ENCODE measurements at places on chromosomes 11 and 22.

GRCh38 chr11:107041088-107041444 is 22.8 kb upstream of the GUCY1A2 start:
- no peak for DNase-seq

DNA sequence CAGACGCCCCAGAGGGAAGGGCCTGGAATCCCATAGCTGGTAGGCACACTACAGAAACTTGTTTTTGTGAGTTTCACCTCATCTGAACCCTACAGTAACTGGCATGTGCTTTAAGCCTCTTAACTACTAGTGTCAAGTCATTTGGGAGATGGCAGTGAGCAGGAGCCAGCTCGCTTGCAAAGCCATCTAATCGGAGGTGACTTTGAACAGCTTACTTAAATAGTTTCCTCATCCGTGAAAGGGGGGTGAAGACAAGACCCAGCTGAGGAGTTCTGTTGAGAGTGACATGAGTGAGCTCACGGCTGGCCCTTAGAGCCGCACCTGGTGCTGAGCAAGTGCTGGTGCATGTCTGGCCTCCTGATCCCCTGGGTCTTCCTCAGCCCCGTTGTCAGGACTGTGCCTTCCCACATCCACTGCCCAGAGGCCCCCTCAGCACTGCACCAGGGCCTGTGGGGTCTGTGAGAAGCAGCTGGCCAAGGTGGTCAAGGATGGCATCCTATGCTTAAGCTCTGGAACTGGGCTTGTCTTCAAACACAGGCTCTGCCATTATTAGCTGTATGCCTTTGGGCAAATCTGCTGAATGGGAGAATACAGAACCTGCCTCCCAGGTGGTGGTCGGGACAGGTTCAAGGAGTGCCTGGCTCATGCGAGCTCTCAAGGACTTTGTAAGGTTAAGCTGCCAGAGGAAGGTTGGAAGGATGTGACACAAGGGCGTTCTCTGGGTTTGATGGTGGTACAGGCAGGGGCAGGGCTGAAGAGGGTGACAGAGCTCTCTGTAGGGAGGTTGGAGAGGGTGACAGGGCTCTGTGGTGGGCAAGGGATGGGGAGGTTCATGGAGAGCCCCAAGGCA is 27.3 kb downstream of the INCENP start:
- no peak for DNase-seq

DNA sequence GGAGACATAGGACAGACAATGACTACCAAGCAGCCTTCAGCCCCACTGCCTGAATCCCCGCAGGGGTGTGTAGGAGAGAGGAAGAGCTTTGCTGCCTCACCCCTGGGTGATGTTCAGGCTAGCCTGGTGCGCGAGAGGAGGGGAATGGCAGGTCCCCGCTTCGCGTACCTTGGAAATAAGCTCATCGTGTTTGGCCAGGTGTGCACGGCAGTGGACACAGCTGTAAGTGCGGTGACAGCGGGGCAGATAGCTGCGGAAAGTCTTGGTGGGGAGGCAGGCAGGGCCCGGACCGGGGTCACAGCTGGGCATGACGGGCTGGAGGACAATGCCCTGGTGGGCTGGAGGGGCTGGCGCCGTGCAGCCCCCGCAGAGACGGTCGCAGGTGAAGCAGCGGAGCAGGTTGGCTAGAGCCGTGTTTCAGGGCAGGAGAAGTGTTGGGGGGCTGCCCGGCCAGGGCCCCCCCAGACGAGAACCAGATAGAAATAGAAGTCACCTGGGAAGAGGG is 2.9 kb downstream of the YPEL4 start:
- DNase-seq, result no peak

- peak; percentile 36 for DNase-seq
Observed at GRCh38 chr11:14308114-14308896, 50.7 kb downstream of the RRAS2 start.

Measured in NCI-H1417 (cell line).